A549 treated with GW870086 at 1 μM for 4 hours (cell line): ENCODE measurements at places on chromosomes 16 and 17. TPM values are rescaled to one million over a fixed set of nuclear protein-coding genes. Genes with fewer than 3 reads are reported as not detected.

Gene SLC16A6
- total RNA-seq = 0.19 to 0.47 TPM (median 0.38 TPM) in 5 replicates

Gene FBXW10
- total RNA-seq = 0.90 to 2.0 TPM (median 0.97 TPM) in 5 replicates

Gene YPEL3
- 5.5 to 8.8 TPM (median 8.1 TPM) in 5 replicates for total RNA-seq

Gene PIPOX
- 0.19 to 0.21 TPM (median 0.19 TPM) in 3 of 5 replicates, not detected in the others for total RNA-seq

Gene RUNDC1
- total RNA-seq = 20.6 to 23.0 TPM (median 22.1 TPM) in 5 replicates

Gene TEKT5
- total RNA-seq = 0.14 TPM in 1 of 5 replicates, not detected in the others

Gene DRC7
- not detected in 5 replicates for total RNA-seq

Gene DPEP1
- total RNA-seq = 0.87 to 2.3 TPM (median 1.2 TPM) in 5 replicates

Gene LPCAT2
- total RNA-seq = 4.0 to 7.4 TPM (median 4.7 TPM) in 5 replicates

Gene PTGES3L
- 0.73 to 2.0 TPM (median 1.0 TPM) in 5 replicates for total RNA-seq

Gene DDX52
- 26.8 to 32.4 TPM (median 30.7 TPM) in 5 replicates for total RNA-seq

Gene ENPP7
- total RNA-seq = not detected in 5 replicates

Gene EVI2A
- total RNA-seq = not detected in 5 replicates
